Stimulated activated CD8-positive, alpha-beta memory T cell treated with anti-CD3 and anti-CD28 coated beads, Interleukin-7, amount 100 ng/mL, for 1 hour (primary cell): ENCODE measurements at places on chromosomes 4 and X.

GRCh38 chr4:1298461-1298860, 8.8 kb downstream of the MAEA start:
- DNase-seq = no peak

GRCh38 chrX:111372086-111372485, 39.9 kb downstream of the DCX start:
- DNase-seq = no peak

DNA sequence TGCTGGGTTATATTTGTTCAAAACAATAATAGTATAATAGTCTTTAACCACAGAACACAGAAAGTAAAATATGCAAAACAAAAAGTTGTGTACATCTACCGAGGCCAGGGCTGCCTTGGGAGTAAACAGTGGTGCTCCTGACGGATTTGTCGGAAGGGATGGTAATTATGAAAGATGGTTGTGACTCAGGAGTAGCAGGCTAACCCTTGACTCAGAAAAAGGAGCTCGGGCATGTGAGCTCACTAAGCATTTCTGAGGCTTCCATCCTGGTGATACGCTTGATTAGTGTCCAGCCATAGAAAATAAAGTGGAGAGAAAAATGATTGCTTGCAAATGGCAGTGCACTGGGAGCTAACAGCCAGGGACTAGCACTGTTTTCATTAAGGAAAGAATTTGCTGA, 53.2 kb upstream of the SPANXB1 start:
- no peak for DNase-seq

- no peak for DNase-seq
These were observed 57.1 kb downstream of the ADD1 start for GRCh38 chr4:2900741-2901140.

GRCh38 chr4:139875411-139875825, 209.8 kb downstream of the MGST2 start:
- DNase-seq = no peak

DNA sequence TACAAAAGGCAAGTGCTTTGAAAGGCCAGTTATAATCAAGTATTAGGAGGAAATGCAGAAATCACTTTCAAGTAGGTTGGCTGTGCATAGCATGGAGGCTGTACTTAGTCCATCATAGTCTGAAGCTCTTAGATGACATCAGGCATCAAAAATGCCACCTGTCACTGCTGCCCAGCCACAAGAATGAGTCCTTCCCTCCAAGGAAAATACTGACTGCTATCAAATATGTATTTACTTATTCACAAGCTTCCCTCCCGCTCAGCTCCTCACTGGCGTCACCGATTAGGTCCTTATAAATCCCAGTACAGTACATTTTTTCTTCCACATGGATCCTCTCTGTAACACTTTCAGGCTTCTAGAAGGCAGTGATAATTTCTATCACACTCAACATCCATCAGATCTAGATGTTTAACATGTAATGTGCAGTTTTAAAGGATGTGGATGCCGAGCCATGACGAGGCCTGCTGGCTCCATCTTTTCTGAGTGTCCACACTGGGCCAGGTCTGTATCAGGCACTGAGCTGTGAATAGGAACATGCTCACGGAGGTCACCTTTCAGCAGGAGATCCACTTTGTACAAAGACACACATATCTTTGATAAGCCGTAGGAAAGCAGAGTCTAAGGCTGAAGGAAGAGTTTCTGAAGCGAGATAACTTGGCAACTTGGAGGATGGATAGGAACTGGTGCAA, 121.9 kb downstream of the PALLD start:
- DNase-seq = no peak

- DNase-seq = no peak
These were observed 67.2 kb upstream of the NDP start for GRCh38 chrX:44040406-44040805.

GRCh38 chrX:69507500-69507789, 3.3 kb downstream of the NALF2 start:
- DNase-seq = no peak

GRCh38 chr4:141132072-141132708, 1.1 kb downstream of the RNF150 start:
- no peak for DNase-seq

GRCh38 chrX:143648705-143649104, 12.8 kb upstream of the SLITRK4 start:
- no peak for DNase-seq

DNA sequence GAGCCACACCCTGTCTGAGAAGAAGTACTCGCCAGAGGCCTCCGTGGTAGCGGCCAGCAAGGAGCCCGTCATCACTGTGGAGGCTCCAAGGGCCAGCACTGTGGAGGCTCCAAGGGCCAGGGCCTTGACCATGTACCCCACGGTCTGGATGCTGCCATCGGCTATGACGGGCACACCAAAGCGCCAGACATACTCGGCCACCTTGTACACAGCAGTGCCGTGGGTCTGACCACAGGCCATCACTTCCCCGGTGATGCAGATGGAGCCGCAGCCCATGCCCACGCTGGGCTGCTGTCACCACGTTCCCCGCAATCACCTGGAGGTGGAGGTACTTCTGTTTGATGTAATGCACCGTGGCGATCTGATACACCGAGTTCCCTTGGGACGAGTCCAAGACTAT, 377.7 kb upstream of the MAOA start:
- DNase-seq = no peak

DNA sequence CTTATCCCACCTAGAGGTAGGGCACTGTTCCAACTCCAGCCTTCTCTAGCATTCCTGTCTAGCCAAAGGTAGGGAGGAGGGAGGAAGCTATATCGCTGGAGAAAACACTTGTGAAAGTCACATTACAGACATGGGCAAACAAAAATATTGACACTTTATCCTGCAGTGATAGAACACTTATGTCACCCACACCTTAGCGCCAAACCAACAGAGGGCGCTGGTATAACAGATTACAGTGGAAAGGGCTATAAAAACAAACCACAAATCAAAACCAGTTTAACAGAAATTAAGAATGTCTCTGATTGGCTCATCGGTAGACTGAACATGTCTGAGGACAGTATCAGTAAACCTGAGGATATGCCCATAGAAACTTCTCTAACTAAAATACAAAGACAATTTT, 451.3 kb downstream of the TLL1 start:
- DNase-seq = no peak

- DNase-seq = no peak
These were observed 78.8 kb upstream of the FAT4 start for GRCh38 chr4:125235971-125236370.

- DNase-seq = no peak
These were observed 847.0 kb downstream of the TRIML1 start for GRCh38 chr4:188986271-188986689.

- DNase-seq = no peak
These were observed 1162.1 kb downstream of the RAPGEF2 start for GRCh38 chr4:160265014-160265413.

- no peak for DNase-seq
These were observed 55.8 kb downstream of the RGS12 start for GRCh38 chr4:3348621-3349020.

DNA sequence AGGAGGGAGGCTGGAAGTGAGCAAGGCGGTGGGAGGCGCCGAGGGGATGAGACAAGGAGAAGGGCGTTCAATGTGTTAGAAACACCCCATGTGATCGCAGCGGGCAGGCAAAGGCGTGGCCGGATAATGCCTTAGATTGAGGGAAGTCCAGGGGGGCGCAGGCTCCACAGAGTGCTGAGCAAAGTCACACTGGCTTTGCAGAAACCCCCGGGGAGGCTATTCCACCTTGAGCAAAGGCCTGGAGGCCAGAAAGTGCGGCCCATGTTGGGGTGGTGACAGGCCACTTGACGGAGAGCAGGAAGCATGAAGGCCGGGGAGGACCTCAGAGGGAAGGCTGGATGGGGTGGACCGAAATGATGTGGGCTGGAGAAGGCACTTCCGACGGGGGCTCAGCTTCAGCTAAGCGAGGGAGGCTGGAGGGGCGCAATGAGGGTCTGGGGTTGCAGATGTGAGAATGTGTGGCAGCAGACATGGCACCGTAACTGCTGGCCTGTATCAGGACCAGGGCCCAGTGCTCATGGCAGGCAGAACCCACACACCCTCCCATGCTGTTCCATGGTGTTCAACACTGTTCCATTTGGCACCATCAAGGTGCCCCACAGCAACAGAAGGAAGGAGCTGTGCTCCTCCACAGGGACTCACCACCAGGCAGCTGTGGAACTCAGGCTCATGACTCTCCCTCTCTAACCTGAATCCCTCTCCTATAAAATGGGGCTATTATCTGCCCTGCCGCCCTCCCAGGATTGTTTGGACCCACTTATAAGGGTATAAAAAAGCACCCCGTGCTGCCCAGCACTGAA, 50.3 kb downstream of the HMX1 start:
- DNase-seq = no peak

- no peak for DNase-seq
These were observed 55.6 kb upstream of the TADA2B start for GRCh38 chr4:6987588-6987961.

GRCh38 chrX:42783451-42783850, 5.5 kb upstream of the PPP1R2C start:
- DNase-seq = no peak

DNA sequence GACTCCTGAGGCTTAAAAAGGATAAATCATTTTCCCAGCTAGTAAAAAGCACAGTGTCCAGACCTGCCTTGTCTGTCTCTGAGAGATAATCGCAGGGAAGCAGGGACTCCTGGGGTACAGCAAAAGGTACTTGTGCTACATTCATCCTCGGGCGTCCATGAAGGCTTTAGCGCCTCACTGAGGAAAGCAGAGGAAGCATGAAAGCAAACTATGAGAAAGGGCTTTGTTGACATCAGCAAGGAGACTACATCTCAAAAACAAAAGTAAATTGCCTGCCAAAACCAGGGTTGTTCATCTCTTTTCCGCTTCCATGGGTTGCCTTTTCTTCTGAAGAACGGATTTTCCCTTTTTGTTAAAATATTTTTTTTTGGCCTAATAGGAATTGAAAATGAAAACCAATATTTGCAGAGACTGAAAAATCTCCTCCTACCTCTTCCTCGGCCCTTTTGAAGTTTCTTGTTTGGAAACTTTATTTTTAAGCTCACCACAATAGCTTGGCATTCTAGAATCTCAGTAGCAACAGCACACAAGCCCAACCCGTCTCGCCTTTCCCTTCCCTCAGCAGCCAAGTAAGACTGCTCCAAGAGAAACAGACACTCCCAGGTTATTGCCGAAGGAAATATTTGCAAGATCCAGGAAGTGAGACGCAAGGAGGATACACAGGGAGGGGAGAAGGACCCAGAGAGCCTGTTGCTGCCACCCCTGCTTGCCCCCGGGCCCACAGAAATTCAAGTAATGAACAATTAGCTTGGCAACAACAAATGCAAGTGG, 148.3 kb upstream of the DGKK start:
- no peak for DNase-seq

GRCh38 chr4:185238215-185238681, 28.9 kb downstream of the SNX25 start:
- no peak for DNase-seq

DNA sequence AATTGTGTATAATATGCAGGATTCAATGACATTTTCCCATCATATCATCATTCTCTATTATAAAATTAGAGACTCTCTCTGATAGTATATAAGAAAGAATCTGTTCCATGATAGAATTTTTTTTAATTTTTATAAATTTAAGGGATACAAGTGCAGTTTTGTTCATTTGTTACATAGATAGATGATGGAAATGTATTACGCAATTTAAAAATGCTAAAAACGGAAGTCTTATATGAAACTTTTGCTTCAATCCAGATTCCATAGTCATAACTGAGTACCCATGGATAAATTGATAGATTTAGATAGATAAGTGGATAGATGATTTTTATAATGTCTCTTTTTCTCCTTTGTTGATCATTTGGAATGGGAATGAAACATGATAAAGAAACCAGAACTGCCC, 24.9 kb upstream of the MAGEB2 start:
- DNase-seq = no peak

- no peak for DNase-seq
These were observed 5.9 kb upstream of the SASH3 start for GRCh38 chrX:129773649-129774458.

DNA sequence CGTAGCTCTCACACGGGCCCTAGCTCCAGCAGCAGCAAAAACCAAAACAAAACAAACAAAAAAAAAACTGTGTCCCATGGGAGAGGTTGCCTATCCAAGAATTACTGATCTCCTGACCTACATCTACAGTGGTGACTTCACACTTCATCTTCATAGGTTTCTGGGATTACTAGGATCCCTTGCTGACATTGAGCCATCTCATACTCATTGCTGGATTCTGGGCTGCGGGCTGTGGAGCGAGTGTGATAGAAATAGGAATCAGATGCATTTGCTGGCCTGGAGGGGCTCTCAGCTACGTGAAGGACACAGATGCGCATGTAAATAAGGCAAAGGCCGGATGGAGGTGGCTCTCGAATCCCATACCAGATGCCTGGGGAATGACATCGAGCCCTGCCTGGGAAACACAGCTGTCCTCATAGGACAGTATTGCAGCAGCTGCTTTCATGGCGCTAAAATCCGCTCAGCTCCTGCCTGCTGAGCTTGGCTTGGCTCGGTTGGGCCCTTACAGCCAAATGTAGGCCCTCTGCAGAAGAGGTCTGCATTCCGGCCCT, 41.7 kb downstream of the CNGA2 start:
- DNase-seq = no peak

DNA sequence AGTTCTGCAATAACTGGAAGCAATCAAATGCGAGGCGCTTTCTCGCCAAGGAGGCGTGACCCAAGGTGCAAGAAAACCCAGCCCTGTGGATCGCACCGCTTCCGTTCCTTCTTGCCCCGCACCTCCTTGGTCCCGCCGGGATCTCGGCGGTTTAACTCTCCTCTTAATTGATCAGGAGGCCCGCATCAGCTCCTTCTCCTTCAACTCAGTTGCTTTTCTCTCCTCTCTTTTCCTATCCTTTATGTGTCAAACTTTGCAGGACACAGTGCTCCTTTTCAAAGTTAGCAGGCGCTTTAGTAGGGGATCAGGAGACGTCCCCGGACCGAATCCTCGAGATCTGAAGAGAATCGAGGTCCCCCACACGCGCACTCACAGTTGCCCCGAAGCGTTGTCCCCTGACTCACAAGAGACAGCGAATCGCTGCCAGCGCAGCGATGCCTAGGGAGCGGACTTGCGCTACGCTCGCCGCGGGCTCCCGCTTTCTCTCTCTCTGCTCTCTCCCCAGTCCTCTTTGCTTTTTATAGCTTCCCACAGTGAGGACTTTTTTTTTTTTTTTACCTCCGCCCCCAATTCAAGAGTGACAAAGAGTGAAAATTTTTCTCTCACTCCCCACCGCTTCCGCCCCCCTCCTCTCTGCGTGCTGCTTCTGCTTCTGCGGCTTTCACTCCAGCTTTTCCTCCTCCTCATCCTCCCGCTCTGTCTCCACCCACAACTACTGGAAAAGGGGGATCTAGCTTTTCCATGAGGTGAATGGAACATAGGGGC, at the start of gene DKK2:
Gene DKK2, minus strand, starts transcription at position 495 of the 765 bp plus-strand sequence. CDS start 722 bp downstream, outside the sequence.
- DNase-seq = no peak

DNA sequence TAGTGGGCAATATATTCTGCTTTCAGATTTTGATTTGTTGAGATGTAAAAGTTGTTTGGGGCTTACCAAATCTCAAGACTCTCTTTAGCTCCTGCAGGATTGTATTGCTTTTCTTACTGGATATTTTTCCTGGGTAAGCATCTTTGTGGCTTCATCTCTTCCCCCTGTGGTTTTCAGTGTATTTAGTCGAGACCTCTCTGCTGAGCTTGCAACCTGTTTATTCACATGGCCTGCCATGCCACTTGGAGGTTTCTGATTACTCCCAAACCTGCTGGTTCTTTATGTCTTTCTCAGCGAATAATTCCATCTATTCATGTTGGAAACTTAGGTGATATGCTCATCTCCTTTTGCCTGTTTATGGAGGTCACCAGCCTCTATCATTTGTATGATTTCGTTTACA, 10.9 kb downstream of the CCNG2 start:
- no peak for DNase-seq

GRCh38 chrX:118730500-118731247, 3.3 kb downstream of the IL13RA1 start:
- DNase-seq = no peak

GRCh38 chr4:42641161-42641560, 15.7 kb downstream of the ATP8A1 start:
- DNase-seq = no peak
